Aortic smooth muscle cell (primary cell): ENCODE measurements at places on chromosomes 1 and 21. TPM values are rescaled to one million over a fixed set of nuclear protein-coding genes. Genes with fewer than 3 reads are reported as not detected.

Gene SFN
- total RNA-seq = 0.40 TPM in 1 of 2 replicates, not detected in the other

Gene SLC6A9
- 5.1 and 5.3 TPM in 2 replicates for total RNA-seq

Gene MYBPH
- total RNA-seq = 0.06 TPM in 1 of 2 replicates, not detected in the other

Gene KIF21B
- total RNA-seq = 0.12 and 0.13 TPM in 2 replicates

Gene CDC73
- 21.0 and 23.7 TPM in 2 replicates for total RNA-seq

Gene SYDE2
- 3.2 and 4.4 TPM in 2 replicates for total RNA-seq

Gene RGSL1
- total RNA-seq = not detected in 2 replicates

Gene ADGRL4
- 55.9 and 76.8 TPM in 2 replicates for total RNA-seq

Gene RPTN
- not detected in 2 replicates for total RNA-seq

Gene RIPPLY3
- not detected in 2 replicates for total RNA-seq

Gene PKLR
- not detected in 2 replicates for total RNA-seq

Gene BGLAP
- 0.13 TPM in 1 of 2 replicates, not detected in the other for total RNA-seq

Gene ARHGAP29
- total RNA-seq = 37.7 and 41.3 TPM in 2 replicates

Gene B3GALT6
- total RNA-seq = 16.3 and 21.9 TPM in 2 replicates

Gene SLC22A15
- 1.3 and 1.9 TPM in 2 replicates for total RNA-seq

Gene VPS13D
- total RNA-seq = 28.1 and 31.0 TPM in 2 replicates

Gene AK4
- total RNA-seq = 9.8 and 12.8 TPM in 2 replicates

Gene FAM163A
- total RNA-seq = not detected in 2 replicates

Gene OPRD1
- total RNA-seq = under 0.01 TPM in 1 of 2 replicates, not detected in the other

Gene FTCD
- total RNA-seq = 0.13 TPM in 1 of 2 replicates, not detected in the other

Gene FNDC7
- total RNA-seq = 0.25 and 0.26 TPM in 2 replicates

Gene KCNH1
- total RNA-seq = not detected in 2 replicates

Gene PGLYRP3
- not detected in 2 replicates for total RNA-seq

Gene LMX1A
- not detected in 2 replicates for total RNA-seq

Gene CSF3R
- not detected in 2 replicates for total RNA-seq

Gene AHDC1
- total RNA-seq = 7.5 and 10.0 TPM in 2 replicates

Gene CCDC181
- 0.92 and 1.1 TPM in 2 replicates for total RNA-seq

Gene PCP4
- total RNA-seq = not detected in 2 replicates
